ENCODE measurements at places on chromosomes 6 and 20.

DNA sequence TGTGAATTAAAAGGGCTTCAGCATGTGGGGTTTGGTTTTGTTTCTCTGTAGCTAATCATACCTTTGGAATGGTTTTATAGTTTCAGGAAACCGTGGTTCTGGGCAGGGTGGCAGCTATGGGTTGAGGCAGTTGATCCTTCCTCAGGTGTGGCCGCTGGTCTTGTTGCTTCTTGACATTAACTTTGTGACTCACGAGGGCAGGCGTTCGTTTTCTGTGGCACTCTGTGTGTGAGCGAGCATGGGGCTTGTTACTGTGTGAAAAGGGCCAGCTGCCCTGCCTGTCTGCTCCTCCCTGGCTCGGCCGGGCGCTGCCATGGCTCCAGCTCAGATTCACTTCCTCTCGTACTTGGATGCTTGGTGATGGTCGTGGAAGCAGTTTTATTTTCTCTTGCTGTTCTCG is 16.2 kb downstream of the DNAJC5 start:
- DNase-seq = peak; percentile 78

GRCh38 chr20:56428410-56428809 is 16.4 kb downstream of the CASS4 start:
- DNase-seq = no peak

GRCh38 chr20:9572670-9573069 is 58.3 kb downstream of the LAMP5 start:
- no peak for DNase-seq

- DNase-seq = no peak
These were observed 183.2 kb upstream of the MYLIP start for GRCh38 chr6:15945593-15946159.

- DNase-seq = no peak
These were observed 42.0 kb upstream of the RSPO3 start for GRCh38 chr6:127076466-127076865.

- DNase-seq = no peak
These were observed 160.0 kb downstream of the HACE1 start for GRCh38 chr6:104699593-104700329.

- no peak for DNase-seq
These were observed 4.0 kb downstream of the KCNQ2 start for GRCh38 chr20:63468421-63468820.

GRCh38 chr6:22755605-22756004 is 186.2 kb downstream of the HDGFL1 start:
- DNase-seq = no peak

DNA sequence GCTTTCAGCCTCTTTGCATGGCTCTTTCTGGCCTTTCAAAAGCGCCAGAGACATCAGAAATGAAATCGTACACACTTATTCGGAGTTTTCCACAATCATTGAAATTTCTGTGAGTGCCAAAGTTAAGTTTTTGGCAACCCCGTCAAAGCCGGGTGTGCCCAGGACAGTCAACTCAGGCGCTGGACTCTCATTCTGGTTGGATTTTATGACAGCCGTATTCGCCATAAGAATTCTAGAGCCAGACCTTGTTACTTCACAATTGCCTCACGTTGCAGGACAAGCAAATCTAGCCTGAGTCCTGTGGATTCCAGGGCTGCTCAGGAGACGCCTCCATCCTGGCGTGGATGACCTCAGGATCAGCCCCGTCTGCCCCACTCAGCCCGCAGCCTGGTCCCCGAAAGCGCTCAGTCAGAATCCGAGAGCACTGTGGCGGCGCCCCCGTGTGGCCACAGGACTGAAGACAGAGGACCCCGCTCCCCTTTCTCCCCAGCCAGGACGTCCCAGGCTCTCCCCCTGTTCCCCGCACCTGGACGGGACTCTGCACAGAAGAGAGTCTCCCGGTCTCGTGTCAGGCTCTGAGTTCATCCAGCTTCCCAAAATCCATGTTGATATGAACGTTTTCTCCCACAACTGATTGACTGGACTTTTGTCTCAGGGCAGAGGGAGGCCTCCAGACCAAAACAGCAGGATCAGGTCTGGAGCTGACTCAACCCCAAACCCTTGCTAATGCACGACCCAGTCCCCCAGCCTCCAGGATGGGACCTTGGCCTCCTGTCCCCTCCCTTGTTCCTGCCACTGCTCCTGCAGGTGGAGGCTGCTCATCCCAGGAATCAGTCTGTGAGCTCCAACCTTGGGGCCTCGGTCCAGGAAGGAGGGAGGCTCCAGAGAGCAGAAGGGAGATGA is 38.2 kb downstream of the MICA start:
- DNase-seq = peak; percentile 88

- DNase-seq = no peak
These were observed 26.2 kb upstream of the HDAC2 start for GRCh38 chr6:113997116-113997515.

DNA sequence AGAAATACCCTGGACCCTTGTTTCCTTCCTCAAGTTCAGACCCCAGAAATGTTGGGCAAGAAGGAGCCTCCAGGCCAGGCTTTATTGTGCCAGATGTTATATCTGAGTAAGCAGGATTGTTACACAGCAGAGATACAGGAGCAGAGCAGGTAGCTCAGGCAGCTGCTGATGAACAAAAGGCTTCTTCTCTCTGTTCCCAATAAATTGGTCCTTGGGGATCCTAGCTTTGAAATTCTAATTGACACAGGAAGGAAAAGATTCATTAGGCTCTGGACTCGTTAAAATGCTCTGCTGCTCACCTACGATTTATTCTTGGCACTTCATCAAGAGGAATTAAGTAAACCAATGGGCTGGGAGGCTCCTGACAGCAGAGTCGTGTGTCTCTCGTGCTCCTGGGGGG is 54.2 kb downstream of the RALY start:
- no peak for DNase-seq

DNA sequence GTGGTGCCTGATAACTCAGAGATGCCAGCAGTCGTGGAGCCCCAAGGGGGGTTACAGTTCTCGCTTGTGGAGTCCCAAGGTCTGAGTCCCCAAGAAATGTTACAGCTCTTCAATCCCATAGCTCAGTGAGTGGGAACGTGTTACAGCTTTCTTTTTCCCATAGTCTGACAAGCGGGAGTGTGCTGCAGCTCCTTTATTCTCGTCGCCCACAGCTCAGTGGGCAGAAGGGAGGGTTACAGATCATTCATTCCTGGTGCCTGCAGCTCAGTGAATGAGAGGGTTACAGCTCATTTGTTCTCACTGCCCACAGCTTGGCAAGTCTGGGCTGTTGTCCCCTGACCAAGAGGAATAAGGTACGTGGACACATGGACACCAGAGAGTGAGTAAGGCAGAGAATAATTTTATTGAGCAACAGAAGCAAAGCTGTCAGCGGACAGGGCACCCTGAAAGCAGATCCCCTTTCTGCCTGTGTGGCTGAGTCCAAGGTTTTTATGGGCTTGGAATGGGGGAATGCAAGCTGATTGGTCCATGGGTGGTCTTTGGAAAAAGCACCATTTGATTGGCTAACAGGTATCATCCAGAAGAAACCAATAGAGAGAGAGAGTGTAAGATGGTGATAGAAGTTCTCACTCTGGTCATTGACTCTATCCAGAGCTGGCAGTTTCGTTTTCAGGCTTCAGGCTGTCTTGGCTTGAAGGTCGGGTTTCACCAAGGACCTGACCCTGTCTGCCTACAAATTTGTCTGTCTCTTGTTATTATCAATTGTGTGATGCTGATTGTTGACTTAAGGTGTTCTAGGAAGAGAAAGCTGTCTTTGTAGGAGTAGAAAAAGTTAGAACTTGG is 16.4 kb downstream of the RNF217 start:
- DNase-seq = no peak

- DNase-seq = no peak
These were observed 126.8 kb downstream of the AKAP7 start for GRCh38 chr6:131262060-131262459.

GRCh38 chr6:49918787-49919186 is 45.2 kb downstream of the DEFB114 start:
- no peak for DNase-seq

- DNase-seq = peak; percentile 21
These were observed 16.1 kb downstream of the NCOA7 start for GRCh38 chr6:125806813-125807212.

DNA sequence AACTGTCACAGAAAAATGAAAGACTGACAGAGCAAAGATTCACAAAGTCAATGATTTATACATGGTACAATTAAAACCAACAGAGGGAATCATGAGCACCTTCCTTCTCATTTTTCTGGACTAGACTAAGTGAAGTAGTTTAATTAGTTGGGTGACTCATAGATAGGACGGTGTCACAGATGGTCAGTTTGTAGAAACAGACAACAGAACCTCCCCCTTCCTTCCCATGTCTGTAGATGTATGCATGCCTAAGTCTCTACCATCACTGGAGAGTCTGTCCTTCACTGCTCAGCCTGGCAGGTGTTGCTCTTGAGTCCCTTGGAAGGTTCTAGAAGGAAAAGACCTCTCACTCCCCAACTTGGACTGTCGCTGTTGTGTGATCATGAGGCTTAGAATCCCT is 75.4 kb upstream of the EEF1E1 start:
- no peak for DNase-seq

GRCh38 chr6:164690702-164691500 is 618.5 kb downstream of the C6orf118 start:
- DNase-seq = no peak

DNA sequence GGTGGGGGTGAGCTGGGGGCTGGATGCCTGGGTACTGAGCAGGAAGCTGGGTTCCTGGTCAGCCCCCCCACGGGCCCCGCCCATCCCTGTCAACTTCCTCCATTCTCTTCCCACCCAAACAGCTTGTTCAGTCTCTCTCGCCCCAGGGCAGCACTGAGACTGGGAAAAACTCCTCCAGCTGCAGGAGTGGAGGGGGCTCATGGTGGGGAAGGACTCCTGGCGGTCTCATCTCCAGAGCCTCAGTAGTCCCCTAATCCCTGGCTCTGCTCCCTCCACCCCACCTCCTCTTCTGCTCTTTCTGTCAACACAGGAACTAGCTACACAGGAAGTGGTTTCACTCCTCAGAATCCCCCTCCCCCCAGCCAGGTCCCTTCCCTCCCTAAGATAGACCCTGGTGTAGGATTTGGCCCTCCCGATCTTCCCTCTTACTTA is at the start of gene GPSM3:
TSS of gene GPSM3 (minus strand) at position 36 of the 432 bp plus-strand sequence. CDS start 130 bp downstream, outside the sequence.
- peak; percentile 60 for DNase-seq

DNA sequence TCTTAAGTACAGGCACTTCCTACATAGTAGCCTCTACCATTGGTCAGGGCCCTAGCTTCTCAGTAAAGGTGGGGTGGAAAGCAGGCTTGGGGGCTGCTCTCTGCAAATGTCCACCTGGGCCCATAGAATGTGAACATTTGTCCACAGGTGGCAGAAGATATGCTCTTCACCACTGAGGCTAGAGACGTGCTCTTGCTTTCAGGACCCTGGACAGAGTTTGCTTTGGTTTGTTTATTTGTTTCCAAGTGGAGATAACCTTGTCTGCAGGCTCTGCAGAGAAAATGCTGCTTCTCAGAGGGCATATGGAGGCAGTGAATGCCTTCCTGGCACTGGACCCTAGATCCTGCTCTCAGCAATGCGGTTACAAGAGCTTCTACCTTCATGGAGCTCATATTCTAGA is 129.0 kb downstream of the F13A1 start:
- DNase-seq = peak; percentile 15

DNA sequence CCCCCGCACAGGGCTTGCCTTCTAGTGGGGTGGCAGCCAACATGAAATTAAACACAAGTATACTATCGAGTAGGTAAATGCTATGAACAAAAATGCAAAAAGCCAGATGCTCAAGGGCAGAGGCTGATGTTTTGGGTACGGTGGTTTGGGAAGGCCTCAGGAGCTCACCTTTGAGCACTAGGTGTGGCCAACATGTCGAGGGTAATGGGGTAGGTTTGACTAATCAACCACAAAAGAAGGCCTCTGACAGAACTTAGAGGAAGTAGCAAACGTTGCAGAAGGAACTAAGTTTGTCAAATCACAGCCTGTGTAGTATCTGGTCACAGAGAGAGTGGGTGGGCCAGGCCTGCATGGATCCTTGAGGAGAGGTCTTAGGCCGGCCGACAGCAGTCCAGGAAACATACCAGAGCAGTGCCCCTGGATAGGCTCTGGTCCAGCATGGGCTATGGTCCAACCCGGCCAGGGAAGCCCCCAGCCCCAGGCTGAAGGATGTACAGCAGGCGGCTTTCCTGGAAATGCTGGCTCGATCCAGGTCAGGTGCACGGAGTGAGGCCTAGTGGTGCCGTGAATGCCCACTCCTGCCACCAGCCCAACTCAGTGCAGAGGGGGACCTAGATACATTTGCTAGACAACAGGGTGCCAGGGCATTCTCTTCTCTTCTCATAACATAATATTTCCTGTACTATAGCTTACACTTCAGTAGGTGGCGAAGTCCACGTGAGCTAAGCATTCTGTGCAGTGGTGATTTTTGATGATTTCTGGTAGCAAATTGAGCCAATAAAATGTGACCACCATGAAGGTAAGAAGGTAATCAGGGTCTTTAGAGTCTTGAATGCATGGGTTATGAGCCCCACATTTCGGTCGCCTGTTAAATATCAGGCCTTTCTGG is 56.3 kb upstream of the CD93 start:
- peak; percentile 79 for DNase-seq

DNA sequence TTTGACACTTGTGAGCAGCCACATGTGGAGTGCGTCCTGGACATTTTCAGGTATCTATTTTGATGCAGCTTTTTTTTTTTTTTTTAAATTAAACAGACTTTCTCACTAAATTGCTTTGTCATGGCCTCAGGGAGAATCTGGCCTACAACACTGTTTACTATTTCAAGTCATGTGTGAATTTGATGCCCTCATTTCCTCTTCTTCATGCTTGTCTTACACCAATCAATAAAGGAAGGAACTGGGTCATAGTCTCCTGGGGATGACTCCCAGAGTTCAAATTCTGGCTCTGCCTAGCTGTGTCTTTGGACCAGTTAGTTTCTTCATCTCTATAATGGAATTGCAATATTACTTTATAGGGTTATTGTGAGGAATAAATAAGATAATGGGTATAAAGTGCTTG is 554.1 kb downstream of the PRKN start:
- peak; percentile 72 for DNase-seq

DNA sequence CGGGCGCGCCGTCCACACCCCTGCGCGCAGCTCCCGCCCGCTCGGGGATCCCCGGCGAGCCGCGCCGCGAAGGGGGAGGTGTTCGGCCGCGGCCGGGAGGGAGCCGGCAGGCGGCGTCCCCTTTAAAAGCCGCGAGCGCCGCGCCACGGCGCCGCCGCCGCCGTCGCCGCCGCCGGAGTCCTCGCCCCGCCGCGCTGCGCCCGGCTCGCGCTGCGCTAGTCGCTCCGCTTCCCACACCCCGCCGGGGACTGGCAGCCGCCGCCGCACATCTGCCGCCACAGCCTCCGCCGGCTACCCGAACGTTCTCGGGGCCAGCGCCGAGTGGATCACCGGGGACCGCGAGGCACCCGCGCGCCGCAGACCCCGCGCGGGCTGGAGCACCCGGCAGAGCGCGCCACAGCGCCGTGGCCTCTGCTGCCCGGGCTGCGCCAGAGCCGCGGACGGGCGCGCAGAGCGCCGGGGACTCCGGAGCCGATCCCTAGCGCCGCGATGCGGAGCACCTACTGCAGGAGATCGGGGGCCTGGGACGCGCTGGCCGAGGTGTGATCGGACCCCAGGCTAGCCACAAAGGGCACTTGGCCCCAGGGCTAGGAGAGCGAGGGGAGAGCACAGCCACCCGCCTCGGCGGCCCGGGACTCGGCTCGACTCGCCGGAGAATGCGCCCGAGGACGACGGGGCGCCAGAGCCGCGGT is at the start of gene BMP2:
TSS of gene BMP2 (plus strand) at position 151 of the 692 bp plus-strand sequence. CDS start 2,441 bp downstream, outside the sequence.
- DNase-seq = peak; percentile 85
